ENCODE measurements at places on chromosomes 7 and 10. TPM values are rescaled to one million over a fixed set of nuclear protein-coding genes. Genes with fewer than 3 reads are reported as not detected.
A peak's percentile ranks its signal among the peaks of the same experiment; 100 is the strongest.

- no peak for DNase-seq
Observed at GRCh38 chr10:91626936-91627335, 5.9 kb downstream of the PPP1R3C start.

DNA sequence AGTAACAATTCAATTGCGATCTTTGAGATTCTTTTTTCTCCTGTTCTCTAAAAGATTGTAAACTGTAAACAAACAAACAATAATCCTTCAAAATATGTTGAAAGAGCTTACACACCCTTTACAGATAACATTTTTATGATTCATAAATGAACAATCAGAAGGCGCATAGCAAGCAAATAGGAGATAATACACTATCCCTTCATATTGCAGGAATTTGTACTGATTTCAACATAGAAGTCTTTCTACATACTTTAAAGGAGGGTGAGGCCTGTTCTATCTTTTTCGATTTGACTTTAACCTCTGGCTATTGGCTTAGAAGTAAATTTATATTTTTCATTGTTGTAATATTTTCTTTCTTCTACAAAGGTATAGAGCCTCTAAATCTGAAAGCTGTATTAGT is 57.2 kb downstream of the TFEC start:
- no peak for DNase-seq

- DNase-seq, result no peak
Observed at GRCh38 chr7:86664486-86664885, 20.8 kb downstream of the GRM3 start.

- no peak for DNase-seq
Observed at GRCh38 chr10:128018236-128018635, 108.0 kb downstream of the MKI67 start.

GRCh38 chr7:129160161-129160905 is 15.8 kb downstream of the TSPAN33 start:
- DNase-seq, result no peak

GRCh38 chr7:121081327-121081936 is 92.9 kb downstream of the CPED1 start:
- DNase-seq, result peak; percentile 52

DNA sequence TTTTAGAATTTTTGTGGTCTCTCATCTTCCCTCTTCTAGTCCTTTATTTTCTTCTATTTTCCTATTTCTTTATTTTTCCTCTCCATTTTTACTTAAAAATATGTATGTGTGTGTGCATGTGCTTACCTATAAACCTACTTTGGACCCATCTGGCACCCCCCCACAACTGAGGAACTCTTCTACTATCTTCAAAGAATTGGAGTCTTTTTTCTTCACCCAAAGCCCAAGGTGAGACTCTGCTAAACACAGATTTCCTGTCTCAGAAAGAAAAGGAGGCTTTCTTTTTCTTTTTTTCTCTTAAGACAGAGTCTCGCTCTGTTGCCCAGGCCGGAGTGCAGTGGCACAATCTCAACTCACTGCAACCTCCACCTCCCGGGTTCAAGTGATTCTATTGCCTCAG is 24.2 kb downstream of the PRTFDC1 start:
- no peak for DNase-seq

SNX8 gene
- 82.0 TPM for total RNA-seq

FAM25G gene
- not detected for total RNA-seq

SAMD9 gene
- 0.32 TPM for total RNA-seq

CYP3A4 gene
- total RNA-seq, result not detected
